Natural killer cell treated with Interleukin-12 subunit alpha and Interleukin-12 subunit beta and Interleukin-15 and Interleukin-18, amount 100 ng/mL, for 72 hours (primary cell): ENCODE measurements at places on chromosomes 3 and 15.

DNA sequence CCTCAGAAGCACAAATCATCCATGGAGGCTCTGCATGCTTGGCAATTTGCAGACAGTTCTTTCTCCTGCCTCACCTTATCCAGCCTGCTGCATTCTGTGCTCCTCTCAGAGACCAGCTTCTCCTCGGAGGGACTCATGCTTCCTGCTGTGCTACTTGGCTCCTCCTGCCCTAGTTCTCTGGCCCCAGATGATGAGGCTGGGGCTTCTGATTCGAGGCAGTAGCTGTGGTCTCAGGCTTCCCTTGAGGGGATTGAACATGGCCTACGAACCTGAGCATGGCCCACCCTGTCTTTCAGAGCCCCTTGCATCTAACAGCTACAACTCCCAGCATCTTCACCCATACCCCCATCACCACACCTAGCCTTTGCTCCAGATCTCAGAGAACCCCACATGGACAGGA is 6.7 kb downstream of the VIPR1 start:
- no peak for DNase-seq

- no peak for DNase-seq
Observed at GRCh38 chr3:114365909-114366308, 72.1 kb downstream of the TIGIT start.

DNA sequence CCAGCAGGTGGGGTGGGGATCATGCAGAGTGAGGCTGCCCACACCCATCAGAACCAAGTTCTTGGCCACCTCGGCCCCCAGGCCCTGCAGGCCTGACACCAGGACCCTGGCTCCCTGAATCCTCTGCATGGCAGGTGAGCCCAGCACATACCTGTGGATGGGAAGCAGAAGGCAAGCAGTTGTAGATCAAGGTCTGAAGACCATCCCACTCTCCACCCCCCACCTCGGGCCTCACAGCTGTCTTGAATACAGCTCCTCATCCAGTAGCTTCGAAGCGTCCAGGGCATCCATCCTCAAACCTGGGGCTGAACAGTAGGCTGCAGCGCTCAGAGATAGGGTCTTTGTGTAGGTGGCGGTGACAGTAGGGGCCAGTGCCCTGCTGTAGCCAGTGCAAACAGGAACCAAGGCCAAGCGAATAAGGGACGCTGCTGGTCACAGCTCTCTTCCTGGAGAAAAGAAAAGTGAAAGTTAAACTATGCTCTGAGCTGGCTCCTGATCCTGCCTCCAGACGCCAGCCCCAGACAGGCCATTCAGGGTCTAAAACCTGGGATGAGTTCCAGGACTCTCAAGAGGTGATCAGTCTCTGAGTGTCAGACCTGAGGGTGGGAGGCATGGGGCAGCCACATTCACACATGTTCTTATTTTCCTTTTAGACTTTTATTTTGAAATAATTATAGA is at the start of gene UBA7:
TSS of gene UBA7 (minus strand) at position 457 of the 678 bp plus-strand sequence. CDS start at position 291, 166 bp downstream.
- peak; percentile 70 for DNase-seq

DNA sequence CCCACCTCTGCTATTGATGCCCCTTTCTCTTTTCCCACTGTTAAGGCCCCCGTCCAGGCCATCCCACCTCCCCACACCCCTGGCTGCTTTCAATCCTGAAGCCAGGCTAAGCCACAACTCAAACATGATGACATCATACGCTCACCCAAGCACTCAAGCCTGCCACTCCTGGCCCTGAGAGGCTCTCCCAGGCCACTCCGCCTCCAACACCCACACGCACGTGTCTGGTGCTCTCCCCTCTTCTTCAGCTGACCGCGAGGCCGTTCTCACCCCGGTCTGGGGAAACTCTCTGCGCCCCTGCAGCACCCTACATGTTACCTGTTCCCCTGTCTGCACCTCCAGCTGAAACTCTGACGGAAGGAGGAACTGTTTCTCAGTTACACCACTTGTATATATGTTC is 6.2 kb downstream of the ZXDC start:
- DNase-seq: peak; percentile 51

DNA sequence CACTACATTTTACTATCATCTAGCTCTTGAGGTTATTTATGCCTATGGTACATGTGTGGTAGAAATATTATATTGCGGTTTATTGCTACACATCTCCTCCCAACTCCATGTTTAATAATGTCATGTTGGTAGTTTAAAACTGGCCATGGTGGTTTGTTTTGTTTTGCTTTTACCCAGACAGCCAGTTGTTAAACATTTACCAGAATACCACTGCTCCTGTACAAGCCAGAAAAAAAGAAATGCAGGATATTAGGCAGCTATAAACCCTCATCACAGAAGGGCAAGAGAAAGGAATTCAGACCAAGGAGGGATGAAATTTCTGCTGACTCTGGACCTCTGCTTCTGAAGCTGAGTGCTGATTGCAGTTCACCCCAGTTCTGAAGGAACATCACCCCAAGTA is 451.8 kb upstream of the IL12A start:
- DNase-seq: no peak

- DNase-seq: no peak
Observed at GRCh38 chr3:149170672-149171071, 41.2 kb downstream of the HPS3 start.

DNA sequence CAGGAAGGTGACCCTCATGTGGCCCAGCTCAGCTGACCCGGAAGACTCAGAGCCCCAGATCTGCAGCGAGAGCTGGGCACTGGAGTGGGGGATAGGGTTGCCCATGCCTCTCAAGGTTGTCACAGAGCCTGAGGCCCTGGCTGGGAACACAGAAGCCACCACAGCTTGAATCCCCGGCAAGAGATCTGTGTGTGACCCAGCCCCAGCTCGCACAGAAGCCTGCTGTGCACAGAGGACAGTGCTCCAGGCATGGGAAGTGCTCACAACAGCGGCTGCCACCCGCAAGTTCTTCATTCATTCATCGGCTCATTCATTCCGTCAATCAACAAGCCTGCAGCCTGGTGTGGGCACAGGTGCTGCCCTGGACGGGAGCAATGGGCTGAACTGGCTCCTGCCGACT is 36.4 kb downstream of the DNAJB8 start:
- DNase-seq: no peak

DNA sequence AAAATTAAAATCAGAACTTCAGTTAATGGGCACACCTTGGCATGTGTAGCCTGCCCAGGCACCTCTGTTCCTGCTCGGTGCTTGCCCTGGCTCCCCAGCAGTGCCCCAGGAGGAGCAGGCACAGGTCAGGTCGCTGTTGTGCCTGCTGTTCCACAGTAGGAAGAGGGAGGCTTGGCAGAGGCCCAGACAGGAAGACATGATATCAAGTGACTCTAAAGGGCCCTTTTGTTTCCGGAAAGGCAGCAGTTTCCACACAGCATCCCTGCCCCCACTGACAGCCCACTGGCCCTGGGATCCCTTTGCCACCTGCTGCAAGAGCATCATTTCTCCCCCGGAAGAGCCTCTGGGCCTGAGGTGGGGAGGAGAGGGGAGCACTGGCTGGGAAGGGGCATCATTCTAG is 40.5 kb upstream of the HES1 start:
- peak; percentile 53 for DNase-seq
